ENCODE measurements at places on chromosomes 11 and 22.

DNA sequence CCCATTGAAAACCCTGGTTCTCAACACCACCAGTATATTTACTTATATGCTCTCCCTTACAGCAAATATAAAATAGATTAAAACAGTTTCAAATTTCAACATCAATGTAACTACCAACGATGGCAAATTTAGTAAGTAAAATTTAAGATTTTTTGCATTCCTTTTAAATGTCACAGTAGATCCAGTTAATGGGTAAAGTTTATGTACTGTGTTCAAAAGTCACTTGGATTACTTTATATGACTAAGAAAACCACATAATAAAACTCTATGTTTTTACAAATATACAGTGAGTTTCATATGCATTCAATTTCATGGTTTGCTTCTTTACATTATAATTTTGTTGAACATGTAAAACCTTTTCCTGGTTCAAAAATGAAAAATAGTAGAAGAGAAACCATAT, 364.6 kb downstream of the AASDHPPT start:
- no peak for DNase-seq

DNA sequence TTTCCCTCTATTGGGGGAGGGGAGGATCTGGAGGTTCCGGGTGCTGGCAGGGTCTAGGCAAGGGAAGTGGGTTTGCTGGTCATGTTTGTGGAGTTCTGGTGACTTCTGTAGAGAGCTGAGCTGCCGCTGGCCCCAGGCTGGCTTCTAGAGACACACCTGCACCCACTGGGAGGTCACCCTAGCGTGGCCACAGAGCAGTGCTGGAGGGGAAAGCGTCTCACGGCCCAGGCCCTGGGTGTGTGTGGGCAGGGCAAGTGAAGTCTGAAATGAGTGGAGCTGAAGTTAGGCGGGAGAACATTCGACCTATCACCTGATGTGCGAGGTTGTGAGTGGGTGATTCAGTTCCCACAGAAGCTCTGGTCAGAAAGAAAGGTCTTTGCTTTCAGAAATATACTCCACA, 27.9 kb downstream of the SMIM38 start:
- DNase-seq = no peak

DNA sequence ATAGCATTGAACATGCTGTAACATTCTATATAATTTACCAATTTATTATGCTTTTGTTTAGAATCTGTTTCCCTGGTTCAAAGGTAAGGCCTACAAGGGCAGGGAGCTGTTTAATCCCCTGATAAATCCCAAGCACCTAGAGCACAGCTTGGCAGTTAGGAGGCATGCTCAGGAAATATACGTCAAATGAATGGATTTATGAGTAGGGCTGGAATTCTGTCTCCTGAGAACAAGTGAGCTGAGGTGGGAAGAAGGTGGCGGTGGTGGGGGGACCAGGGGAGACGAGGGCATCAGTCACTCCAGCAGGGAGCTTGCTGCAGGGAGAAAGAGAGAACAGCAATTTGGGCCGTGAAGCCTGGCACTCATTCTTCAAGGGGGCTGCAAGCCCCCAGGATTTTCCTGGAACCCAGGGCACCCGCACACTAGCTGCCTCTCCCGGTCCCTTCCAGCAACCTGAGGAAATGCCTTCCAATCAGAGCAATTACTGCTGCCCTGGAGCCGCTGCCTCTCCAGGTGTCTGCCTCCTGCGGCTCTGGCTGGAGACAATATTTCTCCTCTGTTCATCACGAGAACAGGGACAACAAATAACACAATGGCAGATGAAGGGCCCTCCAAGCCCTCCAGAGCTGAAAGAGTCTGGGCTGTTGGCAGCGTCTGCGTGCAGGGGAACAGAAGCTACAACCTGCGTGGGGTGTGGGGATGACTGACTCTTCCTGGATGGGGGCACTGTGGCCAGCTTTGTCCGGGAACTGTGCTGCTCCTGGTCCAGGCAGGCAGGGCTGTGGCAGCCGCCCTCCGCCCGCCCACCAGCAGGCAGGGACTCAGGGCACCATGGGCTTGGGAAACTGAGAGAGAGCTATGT, 233.4 kb downstream of the ST3GAL4 start:
- DNase-seq = no peak

DNA sequence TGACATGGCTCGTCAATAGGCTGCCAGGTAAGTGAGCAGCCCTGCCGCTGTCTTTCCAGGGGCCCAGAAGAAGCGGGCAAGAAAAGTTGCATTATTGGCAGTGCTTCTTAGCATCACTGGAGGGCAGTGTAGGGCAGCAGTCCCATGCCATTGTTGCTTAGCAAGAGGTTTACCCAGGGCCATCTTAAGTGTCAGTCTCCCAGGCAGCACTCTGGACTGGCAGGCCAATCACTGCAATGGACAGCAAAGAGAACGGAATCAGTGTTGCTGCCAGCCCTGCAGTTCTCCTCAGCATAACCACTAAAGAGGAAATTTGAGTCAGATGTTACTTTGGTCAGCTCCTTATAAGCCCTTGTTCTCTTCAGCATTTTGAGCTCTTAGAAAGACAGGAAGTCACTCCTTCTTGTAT, 13.4 kb upstream of the GRK2 start:
- DNase-seq = peak; percentile 34

DNA sequence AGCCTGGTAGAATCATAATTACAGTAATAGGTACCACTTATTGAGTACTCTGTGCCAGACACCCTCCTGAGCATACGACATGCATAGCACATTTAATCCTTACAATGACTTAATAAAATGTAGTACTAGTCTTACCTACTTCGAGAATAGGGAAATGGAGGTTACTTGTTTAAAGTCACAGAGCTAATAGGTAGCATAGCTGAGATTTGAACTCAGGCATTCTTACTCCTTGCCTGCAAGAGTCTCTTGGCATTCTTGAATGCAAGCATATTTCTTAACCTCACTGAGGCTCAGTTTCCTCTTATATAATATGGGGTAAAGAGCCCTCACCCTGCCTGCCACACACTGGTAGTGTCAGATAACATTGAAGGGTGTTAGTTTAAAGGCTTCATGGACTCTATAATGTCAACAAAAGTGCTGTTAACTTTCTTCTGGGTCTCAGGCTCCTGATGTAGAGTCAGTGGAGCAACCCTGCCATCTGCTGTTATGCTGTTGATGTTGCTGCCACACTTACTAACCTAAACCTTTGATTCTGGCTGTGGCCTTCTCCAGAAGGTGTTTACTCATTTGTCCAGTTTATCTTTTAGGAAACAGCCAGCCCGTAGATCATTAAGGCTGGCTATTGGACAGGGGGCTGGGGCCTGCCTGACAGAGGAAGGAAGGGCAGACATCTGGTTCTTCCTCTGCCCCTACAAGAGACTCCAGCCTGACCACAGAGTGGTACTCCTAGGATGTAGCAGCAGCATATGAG, 18.9 kb downstream of the LIMK2 start:
- DNase-seq = peak; percentile 52

- no peak for DNase-seq
Observed at GRCh38 chr11:8138526-8138925, 30.3 kb downstream of the RIC3 start.

DNA sequence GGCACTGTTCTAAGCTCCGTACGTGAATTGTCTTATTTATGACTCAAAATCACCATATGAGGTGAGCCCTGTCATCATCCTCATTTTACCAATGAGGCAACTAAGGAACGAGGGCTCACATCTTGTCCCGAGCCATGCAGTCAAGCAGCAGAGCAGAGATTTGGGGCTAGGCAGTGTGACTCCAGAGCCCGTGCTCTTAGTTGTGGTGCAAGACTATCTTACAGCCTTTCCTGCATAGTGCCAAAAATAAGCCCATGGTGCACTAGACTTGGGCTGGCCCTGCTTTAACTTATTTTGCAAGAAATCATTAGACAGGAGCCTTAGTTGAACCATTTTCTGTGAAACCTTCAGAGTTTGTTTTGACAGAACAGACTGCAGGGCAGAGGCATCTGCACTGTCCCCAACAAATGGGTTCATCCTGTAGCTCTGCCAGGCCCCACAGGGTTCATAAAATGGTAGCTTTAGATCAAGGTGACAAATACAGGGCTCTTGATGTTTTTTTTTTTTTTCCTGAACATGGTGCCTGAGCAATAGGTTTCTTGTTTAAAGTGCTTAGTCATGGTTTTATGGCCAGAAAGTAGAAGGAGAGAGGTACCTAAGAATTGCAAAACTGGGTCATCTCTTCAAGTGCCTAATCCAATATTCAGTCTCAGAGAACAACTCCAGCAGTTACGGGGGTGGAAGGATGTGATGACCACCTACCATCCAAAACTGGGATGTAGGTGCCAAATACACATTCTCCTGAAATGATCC, 56.6 kb downstream of the BMAL1 start:
- peak; percentile 15 for DNase-seq

DNA sequence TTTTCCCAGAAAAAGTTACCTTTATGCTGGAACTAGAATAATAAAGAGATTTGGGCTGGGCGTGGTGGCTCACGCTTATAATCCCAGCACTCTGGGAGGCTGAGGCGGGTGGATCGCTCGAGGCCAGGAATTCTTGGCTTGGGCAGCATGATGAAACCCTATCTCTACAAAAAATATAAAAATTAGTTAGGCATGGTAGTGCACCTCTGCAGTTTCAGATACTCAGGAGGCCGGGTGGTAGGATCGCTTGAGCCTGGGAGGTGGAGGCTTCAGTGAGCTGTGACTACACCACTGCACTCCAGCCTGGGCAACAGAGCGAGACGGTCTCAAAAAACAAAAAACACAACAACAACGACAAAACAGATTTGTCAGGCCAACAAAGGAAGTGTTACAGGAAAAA, 119.3 kb upstream of the OR9Q1 start:
- DNase-seq = no peak

DNA sequence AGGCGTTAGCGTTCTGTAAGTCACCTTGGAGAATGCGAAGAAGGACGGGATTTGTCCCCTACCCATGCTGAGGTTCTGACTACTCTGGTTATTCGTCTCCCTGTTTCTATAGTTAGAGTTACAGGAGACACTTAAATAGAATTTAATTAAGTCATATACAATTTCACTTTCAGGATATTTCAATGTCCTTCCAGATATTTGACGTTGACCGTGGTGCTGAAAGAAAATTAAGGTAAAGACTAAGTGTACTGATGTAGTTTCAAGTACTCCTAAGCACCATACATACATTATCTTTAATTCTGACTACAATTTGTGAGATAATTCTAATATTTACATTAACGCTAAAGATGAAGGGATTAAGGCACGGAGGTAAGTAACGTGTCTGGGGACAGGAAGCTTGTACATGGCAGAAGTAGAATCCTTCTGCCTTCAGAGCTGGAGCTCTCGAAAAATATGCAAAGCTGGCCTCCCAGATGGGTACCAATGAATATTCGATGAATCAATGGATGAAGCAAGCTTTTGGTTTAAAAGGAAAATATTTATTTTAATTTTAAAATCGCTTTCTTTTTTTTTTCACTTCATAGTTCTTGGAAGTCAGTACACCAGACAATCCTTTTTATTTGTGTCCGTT, 539 bp upstream of the SLC36A4 start:
- DNase-seq = peak; percentile 19

DNA sequence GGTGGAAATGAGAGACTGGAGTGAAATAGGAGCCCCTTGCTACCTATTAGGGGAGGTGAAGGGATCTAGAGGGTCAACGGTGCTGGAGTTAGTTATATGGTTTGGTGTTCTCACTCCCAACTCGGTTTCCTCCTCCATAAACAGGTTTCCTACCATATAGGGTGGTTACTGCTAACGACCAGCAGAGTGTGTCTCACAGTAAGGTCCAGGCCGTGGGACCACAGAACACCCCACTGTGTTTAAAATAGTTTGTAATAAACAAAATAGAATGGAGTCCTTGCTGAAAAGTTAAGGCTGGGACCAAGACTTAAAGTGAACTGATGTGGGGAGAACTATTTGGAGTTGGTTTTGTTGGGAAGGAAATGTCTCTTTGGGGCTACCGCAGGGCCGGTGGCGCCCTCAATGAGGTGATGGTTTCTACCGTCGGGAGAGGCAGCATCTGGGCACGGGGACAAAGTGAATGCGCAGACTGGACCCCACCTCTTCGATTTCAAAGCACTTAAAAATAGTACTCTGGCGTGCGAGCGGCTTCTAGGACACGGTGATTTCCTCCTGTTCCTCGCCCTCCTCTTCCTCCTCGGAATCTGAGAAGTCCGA, 4.5 kb downstream of the DBX1 start:
- no peak for DNase-seq

DNA sequence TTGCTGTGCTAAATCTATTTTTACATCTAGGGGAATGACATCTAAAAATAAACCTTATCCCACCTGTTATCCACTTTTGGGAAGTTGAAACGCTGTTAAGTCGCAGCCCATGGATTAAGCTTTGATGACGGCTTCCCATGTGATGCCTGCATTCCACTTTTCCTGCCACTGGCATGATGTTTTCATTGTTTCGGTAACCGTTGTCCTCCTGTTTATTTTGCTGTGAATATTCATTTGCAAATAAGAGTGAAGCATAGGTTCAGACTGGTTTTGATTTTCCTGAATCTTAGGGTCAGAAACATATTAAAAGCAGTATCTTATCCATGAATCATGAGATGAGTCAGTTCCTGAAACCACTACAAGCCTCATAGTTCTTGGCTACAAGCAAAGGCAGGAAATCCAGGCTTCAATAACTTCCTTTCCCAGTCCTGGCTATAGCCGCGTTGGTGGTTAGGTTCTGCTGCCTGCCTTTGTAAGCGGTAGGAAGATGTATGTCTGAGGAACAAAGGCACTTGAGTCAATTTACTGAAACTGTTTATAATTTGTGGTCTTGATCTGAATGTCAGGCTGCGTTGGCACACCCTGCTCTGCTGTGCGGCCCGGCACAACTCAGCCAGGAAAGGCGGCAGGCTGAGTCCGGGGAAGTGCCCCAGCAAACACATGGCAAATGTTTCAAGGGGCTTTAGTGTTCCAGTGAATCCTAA, 19.4 kb downstream of the TEAD1 start:
- DNase-seq = no peak

DNA sequence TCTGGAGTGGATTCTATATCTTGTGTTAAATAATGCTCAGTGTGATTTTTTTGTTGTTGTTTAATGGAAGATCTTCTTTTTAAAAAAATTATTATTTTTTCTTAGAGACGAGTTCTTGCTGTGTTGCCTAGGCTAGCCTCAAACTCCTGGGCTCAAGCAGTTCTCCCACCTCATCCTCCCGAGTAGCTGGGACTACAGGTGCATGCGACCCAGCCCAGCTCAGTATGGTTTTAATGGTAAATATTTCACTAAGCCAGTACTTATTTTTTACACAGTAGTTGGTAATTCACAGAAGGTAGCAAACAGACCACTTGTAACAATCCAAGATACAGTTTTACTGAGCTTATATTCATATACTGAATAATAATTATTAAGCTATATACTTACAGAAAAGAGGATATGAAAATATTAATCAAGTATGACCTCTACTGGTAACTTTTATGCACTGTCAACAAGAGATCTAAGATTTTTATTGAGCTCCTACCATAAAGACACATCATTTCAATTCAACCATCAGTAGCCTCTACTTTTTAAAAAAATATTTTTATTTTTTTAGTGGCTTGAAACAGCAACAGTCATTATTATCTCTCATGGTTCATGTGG, 6.1 kb upstream of the CD59 start:
- peak; percentile 39 for DNase-seq
